ENCODE measurements at places on chromosomes 5 and 9.

DNA sequence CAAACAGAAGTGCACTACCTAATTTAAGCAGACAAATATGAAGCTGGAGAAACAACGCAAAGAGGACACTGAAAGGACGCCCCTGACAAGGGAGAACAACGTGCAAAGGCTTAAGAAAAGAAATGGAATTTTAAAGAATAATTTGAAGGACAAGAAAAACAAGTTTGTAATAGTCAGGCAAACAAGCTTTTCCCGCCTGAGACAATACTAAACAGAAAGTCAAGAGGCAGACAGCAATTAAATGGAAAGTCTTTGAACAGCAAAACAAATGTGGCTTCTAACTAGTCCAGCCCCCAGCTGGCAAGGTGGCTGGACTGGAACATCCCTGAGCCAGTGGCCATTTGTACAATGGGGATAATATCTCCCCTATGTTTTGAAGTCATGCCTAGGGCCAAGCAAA, 63.3 kb downstream of the SIL1 start:
- no peak for DNase-seq

- DNase-seq = no peak
These were observed 160.8 kb downstream of the TSSK1B start for GRCh38 chr5:113273948-113274347.

DNA sequence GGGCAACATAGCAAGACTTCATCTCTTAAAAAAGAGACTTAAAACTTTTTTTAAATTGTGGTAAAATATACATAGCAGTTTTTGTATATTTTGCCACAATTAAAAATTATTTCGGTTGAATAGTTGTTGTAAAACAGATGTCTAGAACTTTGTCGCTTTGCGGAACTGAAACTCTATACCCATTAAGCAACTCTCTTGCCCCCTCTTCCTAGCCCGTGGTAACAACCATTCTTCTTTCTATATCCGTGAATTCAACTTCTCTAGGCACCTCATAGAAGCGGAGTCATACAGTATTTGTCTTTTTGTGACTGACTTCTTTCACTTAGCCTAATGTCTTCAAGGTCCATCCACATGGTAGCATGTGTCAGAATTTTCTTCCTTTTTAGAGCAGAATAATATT, 43.3 kb downstream of the SPARC start:
- DNase-seq = no peak

- no peak for DNase-seq
These were observed 64.5 kb upstream of the SLC30A5 start for GRCh38 chr5:69029292-69029691.

DNA sequence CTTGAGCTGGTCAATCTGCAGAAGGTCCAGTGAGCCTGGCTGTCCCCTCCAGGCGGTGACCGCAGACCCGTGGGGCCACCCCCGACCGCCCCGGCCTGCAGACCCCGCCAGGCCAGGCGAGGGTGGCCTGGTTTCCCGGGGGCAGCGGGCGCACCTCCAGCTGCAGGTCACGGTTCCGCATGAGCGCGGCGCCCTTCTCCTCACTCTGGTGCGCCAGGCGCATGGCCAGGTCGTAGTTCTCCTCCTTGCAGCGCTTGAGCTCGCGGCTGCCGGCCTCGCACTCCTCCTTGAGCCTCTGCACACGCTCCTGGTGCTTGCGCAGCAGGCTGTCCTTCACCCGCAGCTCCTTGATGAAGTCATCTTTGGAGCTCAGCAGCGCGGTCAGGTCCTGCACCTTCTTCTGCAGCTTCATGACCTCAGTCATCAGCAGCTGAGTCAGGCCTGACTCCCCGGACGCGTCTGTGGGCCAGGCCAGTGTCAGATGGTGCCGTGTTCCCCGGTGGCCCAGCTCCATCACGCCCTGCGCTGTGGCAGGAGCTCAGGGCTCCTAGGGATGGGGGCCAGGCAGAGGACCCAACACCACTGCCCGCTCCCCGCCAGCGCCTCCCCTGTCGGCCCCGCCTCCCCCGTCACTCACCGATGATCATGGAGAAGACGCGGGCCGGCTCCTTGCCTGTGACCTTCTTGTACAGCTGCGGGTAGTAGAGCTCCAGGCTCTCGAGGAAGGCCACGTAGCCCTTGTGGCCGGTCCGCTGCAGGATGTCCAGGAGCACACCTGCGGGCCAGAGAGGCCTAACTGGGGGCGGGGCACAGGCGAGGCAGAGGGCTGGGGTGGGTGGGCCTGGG, 2.6 kb downstream of the CARD9 start:
- no peak for DNase-seq

DNA sequence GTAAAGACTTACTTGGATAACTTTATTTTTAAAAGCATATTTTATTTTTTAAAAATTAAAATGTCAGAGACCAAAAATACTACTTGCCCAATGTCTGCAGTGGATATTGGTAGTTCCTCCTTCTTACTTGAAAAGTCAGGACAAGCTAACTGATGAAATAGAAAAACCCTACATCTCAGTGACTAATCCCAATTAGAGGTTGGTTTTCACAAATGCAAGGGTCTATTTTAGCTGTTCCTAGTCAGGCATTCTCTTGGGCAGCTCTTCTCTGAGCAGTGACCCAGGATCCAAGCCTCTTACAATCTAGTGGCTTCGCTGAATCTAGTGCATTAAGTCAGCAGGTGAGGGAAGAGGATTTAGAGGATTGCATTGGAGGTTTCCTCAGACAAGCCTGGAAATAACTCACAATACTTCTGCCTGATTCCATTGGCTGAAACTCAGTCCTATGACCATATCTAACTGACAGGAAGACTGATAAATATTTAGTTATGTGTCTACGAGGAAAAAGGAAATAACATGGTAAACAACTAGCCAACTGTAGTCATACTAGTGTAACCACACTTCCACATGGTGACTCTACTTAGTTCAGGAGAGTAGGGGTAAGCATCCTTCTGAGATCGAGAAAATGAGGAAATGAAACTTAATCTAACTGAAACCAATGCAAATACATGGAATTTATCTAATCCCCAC, 34.2 kb upstream of the MIER3 start:
- DNase-seq = no peak

- no peak for DNase-seq
These were observed 112.6 kb upstream of the CACNA1B start for GRCh38 chr9:137764981-137765380.

- DNase-seq = no peak
These were observed 2.6 kb upstream of the CCDC187 start for GRCh38 chr9:136306211-136307208.

GRCh38 chr9:99135456-99135855, 30.5 kb downstream of the TGFBR1 start:
- peak; percentile 84 for DNase-seq

DNA sequence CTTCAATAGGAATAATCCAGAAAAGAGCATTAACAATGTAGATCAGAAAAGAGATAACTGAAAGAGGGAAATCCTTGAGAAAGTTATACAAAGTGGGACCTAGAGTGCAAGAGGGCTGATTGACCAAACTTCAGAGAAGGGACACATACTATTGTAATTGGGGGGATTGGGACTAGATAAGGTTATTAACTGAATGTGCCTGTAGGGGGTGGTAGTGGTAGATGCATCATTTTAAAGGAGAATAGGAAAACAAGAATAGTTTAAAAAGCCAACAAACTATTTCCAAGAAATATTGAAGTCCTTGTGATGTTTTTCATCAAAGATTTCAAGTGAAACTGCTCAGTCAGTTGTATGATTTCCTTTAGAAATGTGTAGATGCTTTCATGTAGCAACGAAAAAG, 468.5 kb downstream of the TAF11L14 start:
- no peak for DNase-seq

DNA sequence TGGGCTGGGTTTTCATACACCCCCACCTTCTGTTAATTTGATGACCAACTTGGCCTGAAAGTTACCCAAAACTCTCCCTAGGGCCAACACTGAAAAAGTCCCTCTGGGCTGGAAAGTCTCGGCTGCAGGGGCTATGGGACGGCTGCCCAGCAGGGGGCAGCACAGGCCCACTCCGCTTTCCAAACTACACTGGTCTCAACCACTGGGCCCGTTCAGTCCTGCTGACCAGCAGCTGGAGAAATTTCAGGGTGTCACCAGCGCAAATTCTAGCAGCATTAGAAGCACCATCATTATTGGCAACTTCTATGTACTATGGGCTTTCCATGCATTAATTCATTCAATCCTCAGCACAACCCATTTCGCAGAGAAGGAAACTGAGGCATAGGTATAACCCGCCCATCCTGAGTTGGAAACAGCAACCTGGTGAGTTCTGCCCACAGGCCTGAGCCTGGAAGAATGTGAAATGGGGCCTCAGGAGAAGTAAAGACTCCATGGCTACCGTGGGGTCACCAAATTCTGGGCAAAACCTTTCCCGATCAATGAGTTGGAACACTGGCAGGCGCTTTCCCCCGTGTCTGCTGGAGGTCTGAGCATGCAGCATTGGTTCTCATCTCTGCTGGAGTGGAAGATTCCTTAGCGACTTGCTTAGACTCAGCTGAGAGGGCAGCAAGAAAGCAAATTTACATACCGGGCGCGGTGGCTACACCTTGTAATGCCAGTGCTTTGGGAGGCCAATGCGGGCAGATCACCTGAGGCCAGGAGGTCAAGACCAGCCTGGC, 9.7 kb downstream of the ORM2 start:
- no peak for DNase-seq

DNA sequence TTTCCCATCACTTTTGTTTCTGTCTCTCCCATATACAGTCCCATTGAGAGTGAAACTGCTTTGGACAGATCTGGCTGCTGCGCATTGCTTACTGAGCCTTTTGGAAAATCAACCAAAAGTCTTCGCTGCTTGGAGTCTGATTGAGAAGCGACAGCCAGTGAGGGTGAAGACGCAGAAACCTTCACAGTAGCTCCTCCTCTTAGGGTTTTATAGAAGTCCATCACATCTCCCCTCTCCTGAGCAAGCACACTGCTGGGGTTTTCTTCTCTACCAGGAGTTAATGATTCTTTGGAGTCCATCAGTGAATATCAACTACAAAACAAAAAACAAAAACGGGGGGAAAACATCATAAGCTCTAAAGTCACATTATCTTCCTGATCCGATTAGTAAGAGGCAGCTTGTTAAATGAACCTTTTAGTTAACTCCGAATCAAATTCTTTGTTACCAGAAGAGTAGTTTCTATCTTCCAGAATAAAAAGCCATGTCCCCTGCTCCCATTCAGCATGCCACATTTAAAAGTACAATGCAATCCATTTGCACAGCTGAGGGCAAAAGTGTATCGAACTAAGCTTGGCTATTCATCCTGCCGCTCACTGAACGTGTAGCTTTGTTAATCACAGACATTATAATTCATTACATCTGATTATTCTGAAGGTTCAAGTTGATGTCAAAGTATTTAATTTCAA, 2.8 kb downstream of the NR3C1 start:
- DNase-seq = peak; percentile 51

- no peak for DNase-seq
These were observed 21.6 kb downstream of the OSMR start for GRCh38 chr5:38867416-38867815.

- DNase-seq = peak; percentile 19
These were observed 6.7 kb upstream of the ANKRD18B start for GRCh38 chr9:33517373-33517772.

- DNase-seq = no peak
These were observed 29.8 kb downstream of the FBXL7 start for GRCh38 chr5:15529821-15530220.

DNA sequence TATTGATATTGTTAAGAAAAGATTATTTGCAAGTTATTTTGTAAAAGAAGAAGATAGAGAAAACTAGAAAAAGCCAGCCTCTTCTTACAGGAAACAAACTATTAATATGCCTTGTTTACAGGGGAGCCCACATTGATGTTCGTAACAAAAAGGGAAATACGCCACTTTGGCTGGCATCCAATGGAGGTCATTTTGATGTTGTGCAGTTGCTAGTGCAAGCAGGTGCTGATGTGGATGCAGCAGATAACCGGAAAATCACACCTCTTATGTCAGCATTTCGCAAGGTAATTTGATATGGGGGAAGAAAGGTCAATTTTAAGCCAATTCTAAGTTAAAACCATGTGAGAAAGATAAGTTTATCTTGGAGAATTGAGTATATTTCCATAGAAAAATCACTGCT, 37.6 kb upstream of the EIF4EBP3 start:
- no peak for DNase-seq

DNA sequence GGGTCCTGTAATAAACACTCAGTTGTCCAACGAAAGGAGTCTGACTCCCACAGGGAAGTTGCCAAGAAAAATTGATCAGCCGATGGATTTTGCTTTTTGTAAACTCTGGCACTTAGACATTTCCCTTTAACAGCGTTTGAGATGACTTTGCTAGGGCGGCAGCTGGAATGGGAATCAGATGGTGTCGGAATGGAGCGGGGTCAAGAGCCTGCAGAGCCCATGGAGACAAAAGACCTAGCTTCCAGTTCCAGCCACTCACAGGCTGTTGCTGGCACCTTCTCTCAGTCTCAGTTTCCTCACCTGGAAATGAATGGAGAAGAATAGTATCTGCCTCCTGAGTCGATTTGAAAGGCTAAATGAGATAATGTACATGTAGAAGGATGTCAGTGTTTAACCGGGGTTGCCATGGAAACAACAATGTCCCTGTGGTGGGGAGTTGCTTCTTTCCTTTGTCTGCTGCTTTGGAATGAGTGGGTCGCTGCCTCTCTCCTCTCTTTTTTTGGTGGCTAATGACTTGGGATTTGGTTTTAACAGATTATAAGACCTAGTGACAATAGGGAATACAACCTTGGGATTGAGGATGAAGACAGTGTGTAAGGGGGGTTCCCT, 137.4 kb downstream of the GAS1 start:
- DNase-seq = no peak

DNA sequence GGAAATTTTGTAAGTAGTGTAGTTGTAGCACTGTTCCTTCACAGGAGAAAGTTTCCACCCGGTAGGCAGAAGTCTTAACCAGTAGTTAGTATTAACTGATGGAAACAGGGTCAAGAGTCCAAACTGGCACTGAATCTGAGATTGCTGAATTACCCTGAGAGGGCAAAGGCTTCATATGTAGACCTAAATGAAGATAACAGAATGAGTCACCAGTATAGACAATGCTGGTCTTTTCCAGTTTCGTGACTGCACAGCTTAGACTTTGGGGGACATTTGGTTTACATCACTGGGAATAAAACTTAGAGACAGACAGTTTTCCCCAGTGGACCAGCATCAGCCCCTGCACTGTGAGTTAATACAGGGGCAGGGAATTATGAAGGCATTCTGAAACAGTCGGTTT, 60.5 kb downstream of the PCSK5 start:
- no peak for DNase-seq

GRCh38 chr5:72658161-72658560, 151.0 kb upstream of the ZNF366 start:
- no peak for DNase-seq

- DNase-seq = no peak
These were observed 29.8 kb downstream of the C5orf22 start for GRCh38 chr5:31561946-31562345.

GRCh38 chr9:131525643-131526565, 5.2 kb downstream of the UCK1 start:
- no peak for DNase-seq

- no peak for DNase-seq
These were observed 636.1 kb upstream of the KLF4 start for GRCh38 chr9:108125625-108126024.

- DNase-seq = no peak
These were observed 206.5 kb downstream of the KCTD16 start for GRCh38 chr5:144377207-144377606.

Data from NCI-H2171 treated with DMSO at 0.1 percent for 48 hours (cell line).